ENCODE measurements at places on chromosomes 2 and 18.
A peak's percentile ranks its signal among the peaks of the same experiment; 100 is the strongest.

DNA sequence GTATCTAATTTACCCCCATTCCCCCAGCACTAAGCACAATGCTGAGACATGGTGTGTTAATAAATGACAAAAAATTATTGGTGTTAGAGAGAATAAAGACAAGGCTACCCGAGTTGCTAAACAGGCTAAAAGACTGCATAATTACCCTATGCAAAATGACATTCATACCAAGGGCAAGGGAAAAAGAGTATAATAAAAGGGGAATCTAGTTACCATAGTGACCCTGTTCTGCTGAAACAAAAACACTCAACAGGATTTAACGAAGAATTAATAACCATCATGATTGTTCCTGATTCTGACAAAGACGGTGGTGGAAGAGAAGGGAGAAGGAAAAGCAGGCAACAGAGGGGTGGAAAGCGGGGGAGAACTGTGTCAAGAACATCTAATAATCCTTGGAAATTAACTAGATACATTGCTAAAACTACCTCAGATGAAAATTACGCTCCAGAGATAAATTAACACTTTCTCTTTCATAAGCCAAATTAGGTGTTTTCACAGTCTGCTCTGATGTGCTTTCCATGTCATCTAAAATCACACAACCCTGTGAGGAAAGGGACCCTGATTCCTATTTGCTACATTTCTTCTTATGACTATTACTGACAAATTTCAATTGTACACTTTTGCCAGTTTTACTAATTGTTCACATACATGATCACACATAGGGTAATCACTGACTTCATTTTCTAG, 25.5 kb downstream of the TTR start:
- DNase-seq = no peak

GRCh38 chr2:18749912-18750526, 160.7 kb upstream of the NT5C1B start:
- DNase-seq = peak; percentile 39

- no peak for DNase-seq
These were observed 83.4 kb upstream of the PELI1 start for GRCh38 chr2:64227603-64228125.

DNA sequence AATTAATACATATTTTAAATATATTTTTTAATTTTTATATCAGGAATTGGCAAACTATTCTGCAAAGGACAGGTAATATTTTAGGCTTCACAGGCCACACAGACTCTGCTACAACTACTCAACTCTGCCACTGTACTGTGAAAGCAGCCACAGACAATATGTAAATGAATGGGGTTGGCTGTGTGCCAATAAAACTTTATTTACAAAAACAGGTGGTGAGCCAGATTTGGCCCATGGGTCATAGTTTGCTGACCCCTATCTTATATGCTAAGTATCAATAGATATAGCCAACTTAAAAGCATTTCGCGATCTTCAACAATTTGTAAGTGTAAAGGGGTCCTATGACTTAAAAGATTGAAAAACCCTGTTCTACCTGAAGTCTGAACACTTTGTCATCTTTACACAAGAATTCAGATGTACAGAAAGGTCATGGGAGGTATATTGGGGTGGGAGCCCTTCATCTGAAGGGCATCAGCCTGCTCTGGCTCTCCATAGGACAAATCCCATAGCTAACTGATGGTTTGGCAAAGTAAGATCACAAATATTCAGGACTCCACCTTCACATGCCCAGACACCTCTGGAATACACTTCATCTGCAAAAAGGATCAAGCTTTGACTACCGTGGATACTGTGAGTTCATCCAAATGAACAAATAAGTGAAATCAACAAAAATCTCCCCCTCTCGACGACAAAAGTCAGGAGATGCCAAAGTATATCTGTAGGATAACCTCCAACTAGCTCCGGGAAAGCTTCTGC, 65.9 kb downstream of the C1D start:
- no peak for DNase-seq

GRCh38 chr18:64082054-64082453, 66.8 kb downstream of the LINC00305 start:
- no peak for DNase-seq

GRCh38 chr2:22076454-22076853, 952.7 kb downstream of the TDRD15 start:
- DNase-seq = no peak

DNA sequence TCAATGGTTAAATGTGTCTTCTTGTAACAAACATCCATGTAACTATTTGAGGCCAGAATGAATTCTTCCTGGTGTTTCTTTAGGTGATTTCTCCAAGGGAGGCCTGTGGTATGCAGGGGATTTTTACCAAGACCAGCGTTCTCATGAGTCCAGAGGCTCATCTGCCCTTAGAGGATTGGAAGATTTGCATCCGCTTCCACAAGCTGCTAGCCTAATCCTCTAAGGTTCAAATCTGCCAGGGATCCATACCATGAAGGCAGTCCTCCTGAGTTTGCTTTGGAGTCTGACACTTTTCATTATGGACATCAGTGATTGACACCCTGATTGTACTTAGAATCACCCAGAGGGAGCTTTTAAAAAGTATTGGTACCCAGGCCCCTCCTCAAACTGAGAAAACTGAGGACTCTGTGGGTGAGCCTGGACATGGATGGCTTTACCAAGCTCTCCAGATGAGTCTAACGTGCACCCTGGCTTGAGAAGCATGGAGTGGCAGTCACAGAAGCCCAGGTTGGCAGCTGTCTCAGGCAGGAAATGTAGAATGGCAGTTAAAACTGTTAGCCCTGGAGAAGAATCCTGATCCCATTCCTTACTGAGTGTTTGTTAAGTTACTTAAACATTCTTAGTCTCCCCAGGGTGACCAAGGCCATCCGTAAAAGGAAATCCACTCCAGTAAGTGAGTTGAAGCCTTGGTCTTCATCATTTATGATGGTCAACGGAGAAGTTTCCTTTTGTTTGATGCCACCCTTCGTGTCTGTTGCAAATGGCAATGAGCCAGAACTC, 95.3 kb upstream of the RMDN2 start:
- DNase-seq = no peak

- no peak for DNase-seq
These were observed 396.2 kb downstream of the ARHGAP15 start for GRCh38 chr2:143525402-143525860.

- DNase-seq = no peak
These were observed 141.7 kb upstream of the B3GNT2 start for GRCh38 chr2:62054029-62054791.

DNA sequence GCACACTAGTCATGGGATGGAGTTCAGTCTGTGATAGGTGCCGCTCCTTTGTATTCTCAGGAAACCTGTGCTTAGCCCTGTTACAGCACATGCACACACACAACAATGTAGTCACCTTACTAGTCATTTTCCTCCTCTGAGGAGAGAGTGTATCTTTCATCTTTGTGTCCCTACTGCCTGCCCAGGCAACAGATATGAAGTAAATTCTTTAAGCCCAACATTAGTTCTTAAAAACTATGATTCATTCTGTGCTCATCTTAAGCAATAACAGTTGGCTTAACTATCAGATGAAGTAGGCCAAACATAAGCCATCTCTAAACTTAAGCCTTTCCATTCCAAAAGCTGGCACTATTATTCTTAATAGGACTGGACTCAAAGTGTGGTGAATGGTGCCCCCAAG, 186.5 kb downstream of the LNPK start:
- no peak for DNase-seq

DNA sequence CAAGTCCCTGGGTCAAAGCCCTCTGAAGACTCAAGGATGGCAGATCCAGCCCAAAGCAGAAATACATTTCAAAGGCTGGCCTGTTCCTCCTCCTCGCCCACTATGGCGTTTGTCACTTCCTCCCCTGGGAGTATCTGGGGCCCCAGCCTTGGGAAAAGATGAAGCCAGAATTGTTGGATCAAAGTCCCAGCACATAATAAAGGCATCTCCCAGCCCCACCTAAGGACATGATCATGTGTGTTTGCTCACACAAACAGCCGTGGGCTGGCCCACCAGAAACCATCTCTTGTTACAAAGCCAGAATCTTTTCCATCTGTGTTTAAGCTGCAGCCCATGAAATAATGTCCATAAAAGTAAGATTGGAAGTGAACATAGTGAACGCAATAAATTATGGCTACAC, 50.1 kb upstream of the HAAO start:
- DNase-seq = peak; percentile 14

GRCh38 chr2:40144022-40144421, 307.9 kb downstream of the SLC8A1 start:
- no peak for DNase-seq

GRCh38 chr2:119864318-119864717, 104.6 kb downstream of the PTPN4 start:
- DNase-seq = no peak
